Activated naive CD4-positive, alpha-beta T cell treated with anti-CD3 and anti-CD28 coated beads, Interleukin-2, amount 50 U/mL, for 72 hours (primary cell): ENCODE measurements at places on chromosomes 7 and 10. TPM values are rescaled to one million over a fixed set of nuclear protein-coding genes. Genes with fewer than 3 reads are reported as not detected.

The CPA2 gene
- not detected for total RNA-seq

The GALNT17 gene
- total RNA-seq, result not detected

The CALCR gene
- total RNA-seq, result not detected

The VIPR2 gene
- 0.55 TPM for total RNA-seq

The LRIT1 gene
- not detected for total RNA-seq

The CPN1 gene
- total RNA-seq, result not detected

The PTN gene
- total RNA-seq, result not detected
